ENCODE measurements at places on chromosomes 5 and 9.

GRCh38 chr9:96617439-96618185, 2.0 kb downstream of the CDC14B start:
- H3K36me3 ChIP-seq: no peaks in the 10 kb centered on the region
- H3K4me1 ChIP-seq: peaks cover 16% of the 10 kb centered on the region
- H3K27ac ChIP-seq: no peak overlapping the region
- H3K4me3 ChIP-seq: peak overlapping the region; percentile 8
- DNase-seq: no peak
- peaks cover 64% of the 10 kb centered on the region for H3K27me3 ChIP-seq

GRCh38 chr5:146052780-146053179, 52.6 kb downstream of the PLAC8L1 start:
- no peak for DNase-seq
- H3K27me3 ChIP-seq: peaks cover 5% of the 10 kb centered on the region
- H3K4me1 ChIP-seq: no peaks in the 10 kb centered on the region
- no peaks in the 10 kb centered on the region for H3K36me3 ChIP-seq
- H3K4me3 ChIP-seq: no peak overlapping the region
- H3K27ac ChIP-seq: no peak overlapping the region

GRCh38 chr5:100852988-100853449, 50.1 kb downstream of the ST8SIA4 start:
- no peak for DNase-seq
- peaks cover 31% of the 10 kb centered on the region for H3K36me3 ChIP-seq
- H3K27ac ChIP-seq: peak overlapping the region; percentile 95
- peak overlapping the region; percentile 65 for H3K4me3 ChIP-seq

DNA sequence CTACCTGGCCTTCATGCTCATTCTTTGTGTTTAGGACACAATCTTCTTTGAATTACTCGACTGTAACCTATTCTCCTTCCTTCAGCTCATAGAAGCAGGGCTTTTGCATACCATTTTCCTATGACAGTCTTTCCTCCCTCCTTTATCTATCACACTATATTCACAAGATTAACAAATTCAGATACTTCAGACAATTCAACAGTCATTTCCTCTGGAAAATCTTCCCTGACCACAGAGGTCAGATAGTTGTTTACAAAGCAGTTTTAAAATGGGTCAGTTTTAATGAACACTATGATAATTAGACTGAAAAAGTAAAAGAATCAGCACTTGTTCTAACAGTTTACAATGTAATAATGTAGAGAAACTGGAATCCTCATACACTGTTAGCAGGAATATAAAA, 4.3 kb downstream of the CAAP1 start:
- H3K36me3 ChIP-seq: peaks cover 25% of the 10 kb centered on the region
- peaks cover 4% of the 10 kb centered on the region for H3K27me3 ChIP-seq
- H3K4me3 ChIP-seq: no peak overlapping the region

DNA sequence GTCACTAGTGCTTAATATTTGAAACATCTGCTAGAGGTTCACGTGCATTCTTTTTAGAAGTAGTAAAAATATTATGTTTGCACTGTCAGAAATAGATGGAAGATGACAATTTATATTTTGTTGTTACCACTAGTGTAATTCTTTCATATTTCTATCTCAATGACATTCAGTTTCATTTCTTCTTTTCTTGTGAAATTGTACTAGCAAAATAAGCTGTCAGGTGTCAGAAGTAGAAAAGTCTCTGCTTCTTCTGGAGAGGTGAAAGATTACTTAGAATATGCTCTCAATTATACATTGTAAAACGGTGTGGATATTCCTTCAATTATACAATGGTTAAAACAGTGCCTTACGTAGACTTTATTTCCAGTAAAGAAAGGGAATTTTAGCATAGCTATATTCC, 395.4 kb downstream of the CSNK1G3 start:
- H3K4me1 ChIP-seq: no peaks in the 10 kb centered on the region
- no peaks in the 10 kb centered on the region for H3K36me3 ChIP-seq

DNA sequence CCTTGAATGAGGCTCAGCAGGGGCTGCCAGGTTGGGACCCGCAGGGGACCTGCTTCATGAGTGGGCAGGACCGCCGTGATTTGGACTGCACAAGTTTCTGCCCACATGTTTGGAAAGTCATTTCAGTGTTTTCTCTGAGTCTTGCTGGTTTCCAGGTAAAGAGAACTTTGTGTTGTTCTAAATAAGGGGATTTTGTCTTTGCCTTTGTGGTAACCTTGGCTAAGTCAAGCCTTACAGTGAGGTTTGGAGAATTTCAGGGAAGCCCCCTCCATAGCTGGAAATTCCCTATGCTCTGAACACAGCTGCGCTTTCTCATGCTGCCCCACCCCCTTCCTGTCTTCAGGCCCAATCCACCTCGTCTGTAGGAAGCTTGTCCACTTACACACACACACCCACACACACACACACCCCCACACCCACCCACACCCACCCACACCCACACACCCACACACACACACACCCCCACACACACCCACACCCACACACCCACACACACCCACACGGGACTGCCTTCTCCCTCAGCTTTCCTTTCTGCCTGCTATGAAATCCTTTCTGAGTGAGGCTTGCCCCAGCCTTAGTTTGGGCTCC, 270.1 kb downstream of the HSPA4 start:
- H3K4me3 ChIP-seq: no peak overlapping the region
- H3K4me1 ChIP-seq: peaks cover 5% of the 10 kb centered on the region
- H3K36me3 ChIP-seq: no peaks in the 10 kb centered on the region

DNA sequence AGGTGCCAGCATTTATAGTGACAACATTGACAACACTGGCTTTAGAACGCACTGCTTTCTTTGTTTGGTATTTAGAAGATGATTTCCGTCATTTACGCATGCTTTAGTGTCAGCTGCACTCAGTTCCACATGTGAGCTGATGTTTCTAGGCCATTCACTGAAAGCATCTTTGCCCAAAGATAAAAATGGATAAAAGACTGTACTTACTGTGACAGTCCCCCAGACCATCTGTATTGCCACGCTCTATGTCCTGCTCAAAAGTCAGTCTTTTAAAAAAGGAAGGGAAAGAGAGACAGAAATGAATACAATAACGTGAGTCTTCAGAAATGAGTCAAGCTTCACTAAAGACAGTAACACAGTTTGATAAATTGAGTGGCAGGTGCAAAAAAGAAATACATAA, 99.3 kb downstream of the SEMA6A start:
- H3K27me3 ChIP-seq: no peaks in the 10 kb centered on the region
- H3K4me1 ChIP-seq: no peaks in the 10 kb centered on the region
- H3K36me3 ChIP-seq: no peaks in the 10 kb centered on the region
- H3K27ac ChIP-seq: no peak overlapping the region

DNA sequence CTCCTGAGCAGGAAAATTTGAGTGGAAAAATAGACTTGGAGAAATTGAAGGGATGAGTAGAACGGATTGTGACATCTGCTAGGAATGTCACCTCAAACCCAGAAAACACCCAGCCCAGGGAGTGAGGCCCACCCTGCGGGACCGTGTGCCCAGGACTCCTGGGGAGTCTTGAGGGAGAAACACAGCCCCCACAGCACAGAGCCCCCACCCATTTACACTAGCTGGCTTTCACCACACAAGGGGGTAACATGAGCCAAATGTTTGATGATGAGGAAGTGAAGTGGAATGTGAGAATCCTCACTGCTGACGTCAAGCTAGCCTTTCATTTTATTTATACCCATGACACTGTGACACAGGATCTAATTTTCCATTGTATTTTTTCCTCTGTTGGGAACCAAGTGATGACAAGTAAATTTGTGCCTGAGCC, 42.8 kb upstream of the PDE8B start:
- peaks cover 27% of the 10 kb centered on the region for H3K27me3 ChIP-seq
- H3K4me1 ChIP-seq: no peaks in the 10 kb centered on the region
- H3K27ac ChIP-seq: no peak overlapping the region
- DNase-seq: no peak
- no peak overlapping the region for H3K4me3 ChIP-seq

DNA sequence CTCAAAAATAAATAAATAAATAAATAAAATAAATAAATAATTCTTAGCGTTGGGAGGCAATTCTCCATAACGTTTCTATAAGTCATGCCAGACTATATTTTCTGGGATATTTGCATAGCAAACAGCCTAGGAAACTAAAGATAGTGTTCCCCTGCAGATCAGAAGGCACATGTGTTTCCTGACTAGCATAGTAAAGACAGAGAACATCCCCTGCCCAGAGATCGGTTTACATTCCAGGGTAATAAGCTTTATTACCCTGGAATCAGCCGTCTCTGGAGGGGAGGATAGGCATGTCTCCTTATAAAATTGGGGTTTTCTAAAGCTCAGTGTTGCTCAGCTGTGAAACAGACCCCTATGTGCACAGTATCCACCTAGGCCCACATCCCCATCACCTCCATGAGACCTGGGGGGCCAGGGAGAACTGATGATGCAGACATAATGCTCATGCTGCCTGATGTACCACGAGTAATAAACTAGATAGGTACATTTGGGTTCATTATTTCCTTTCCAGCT, 36.9 kb upstream of the IFNK start:
- H3K36me3 ChIP-seq: peaks cover 4% of the 10 kb centered on the region
- peaks cover 39% of the 10 kb centered on the region for H3K4me1 ChIP-seq
- no peak for DNase-seq
- H3K27me3 ChIP-seq: no peaks in the 10 kb centered on the region

DNA sequence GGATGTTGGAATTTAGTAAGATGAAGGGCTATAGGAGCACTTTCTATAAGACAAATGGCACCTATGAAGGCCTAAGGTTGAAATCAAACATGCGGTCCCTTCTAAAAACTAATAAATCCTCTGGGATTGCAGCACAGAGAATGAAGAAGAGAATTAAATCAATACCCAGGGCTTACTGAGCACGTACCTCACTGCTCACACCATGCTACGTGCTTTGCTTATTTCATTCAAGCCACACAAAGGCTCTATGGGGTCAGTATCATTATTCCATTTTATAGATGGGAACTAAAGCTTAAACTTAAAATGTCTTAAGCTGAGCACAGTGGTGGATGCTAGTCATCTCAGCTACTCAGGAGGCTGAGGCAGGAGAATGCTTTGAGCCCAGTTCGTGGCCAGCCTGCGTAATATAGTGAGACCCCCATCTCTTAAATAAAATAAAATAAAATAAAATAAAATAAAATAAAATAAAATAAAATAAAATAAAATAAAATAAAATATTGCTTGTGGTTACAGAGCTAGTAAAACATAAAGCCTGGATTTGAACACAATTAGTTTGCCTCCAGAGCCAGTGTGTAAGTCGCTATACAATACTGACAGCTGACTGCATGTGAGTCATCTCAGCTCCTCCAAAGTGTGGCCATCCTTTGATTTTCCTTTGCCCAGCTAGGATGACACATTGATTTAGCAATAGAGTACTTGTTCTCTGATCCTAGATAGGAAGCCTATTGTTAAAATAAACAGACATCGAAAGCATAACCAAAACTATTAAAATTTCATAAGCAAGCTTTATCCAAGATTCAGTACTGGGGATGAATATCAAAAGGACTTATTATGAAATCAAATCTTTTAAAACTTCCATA, 20.9 kb upstream of the DPYSL3 start:
- H3K36me3 ChIP-seq: no peaks in the 10 kb centered on the region
- H3K4me1 ChIP-seq: no peaks in the 10 kb centered on the region
- H3K4me3 ChIP-seq: no peak overlapping the region
- H3K27ac ChIP-seq: no peak overlapping the region

DNA sequence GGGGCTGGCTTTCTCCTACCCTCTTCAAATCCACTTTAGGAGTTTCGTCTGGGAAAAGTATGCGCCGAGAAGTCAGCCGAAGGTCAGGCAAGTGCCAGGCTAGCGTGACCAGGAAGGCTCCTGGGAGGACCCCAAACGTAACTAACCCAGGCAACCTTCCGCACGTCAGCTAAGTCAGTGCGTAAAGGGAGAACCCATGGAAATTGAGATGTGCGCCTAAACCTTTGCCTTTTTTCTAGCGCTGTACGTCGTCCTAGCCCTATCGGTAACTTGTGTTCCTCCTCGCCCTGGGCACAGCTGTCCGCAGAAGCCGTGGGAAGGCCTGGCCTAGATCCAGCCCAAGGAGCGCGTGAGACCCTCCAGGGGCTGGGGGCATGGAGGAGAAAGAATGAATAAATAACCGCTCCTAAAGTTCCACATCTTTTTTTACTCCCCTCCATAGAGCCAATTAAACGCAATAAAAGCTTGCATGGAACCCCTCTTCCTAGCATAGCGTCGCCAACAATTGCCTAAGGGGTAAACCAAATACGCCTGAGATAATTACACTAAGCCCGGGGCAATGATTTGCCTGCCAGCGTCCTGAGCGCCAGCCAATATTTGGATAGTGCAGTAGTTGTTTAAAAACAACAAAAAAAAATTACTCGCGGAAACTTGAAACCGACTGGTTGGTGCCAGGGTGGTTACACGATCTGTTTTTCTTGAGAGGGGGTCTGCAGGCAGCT, 4.0 kb upstream of the FOXB2 start:
- peaks cover 92% of the 10 kb centered on the region for H3K27me3 ChIP-seq
- DNase-seq: no peak
- H3K36me3 ChIP-seq: peaks cover 11% of the 10 kb centered on the region
- H3K4me3 ChIP-seq: no peak overlapping the region
- peaks cover 13% of the 10 kb centered on the region for H3K4me1 ChIP-seq

DNA sequence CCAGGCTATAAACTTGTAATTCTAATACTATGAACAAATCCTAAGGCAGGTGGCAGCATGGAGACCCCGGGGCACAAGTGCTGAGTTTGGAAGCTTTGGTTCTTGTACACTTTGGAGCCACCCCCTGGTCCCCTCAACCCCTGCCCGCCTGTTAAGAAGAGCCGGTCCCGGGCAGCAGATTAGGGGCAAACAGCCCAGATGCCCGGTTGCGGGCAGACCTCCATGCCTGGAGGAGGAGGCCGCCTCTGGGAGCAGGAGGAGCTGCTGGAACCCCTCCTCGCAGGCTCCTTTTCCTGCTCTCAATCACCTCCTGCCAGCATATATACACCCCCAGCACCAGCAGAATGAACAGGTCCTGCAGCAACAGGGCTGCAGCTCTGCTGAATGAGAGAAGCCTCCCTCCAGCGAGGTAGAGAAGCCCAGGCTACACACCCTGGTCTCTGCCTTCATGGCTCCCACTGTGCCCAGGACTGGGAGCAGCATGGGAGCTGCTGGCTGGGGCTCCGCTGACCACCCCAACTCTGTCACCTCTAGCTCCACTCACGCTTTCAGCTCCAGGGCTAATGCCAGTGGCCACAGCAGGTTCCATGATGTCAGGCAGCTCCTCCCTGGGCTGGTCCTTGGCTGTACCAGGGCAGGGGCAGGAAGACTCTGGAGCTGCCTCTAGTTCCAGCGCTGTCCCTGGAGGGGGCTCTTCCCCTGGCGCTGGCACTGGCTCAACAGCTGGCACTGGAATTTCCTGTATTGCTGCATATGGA, 1713.5 kb upstream of the ACO1 start:
- no peak overlapping the region for H3K27ac ChIP-seq
- H3K36me3 ChIP-seq: no peaks in the 10 kb centered on the region
- DNase-seq: no peak

GRCh38 chr5:76679231-76679630, 36.7 kb upstream of the F2R start:
- H3K36me3 ChIP-seq: peaks cover 65% of the 10 kb centered on the region
- no peak for DNase-seq
- no peak overlapping the region for H3K27ac ChIP-seq
- no peaks in the 10 kb centered on the region for H3K4me1 ChIP-seq
- H3K27me3 ChIP-seq: no peaks in the 10 kb centered on the region

DNA sequence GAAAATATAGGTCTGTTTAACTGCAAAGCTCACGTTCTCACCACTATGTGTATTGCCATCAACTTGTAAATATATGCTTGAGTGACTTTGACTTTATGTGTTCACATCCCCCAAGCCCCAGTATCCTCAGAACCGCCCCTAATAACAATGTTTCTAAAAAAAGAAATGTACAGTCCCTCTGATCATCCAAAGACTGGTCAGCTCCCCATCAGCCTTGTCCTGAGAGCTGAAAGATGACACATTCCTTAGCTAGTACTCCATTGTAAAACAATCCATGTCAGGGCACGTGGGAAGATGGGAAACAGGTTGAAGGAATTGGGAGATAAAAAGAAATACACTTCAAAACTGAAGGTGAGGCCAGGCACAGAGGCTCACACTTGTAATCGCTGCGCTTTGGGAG, 279.4 kb upstream of the WWC1 start:
- no peak for DNase-seq
- H3K27ac ChIP-seq: no peak overlapping the region
- no peaks in the 10 kb centered on the region for H3K27me3 ChIP-seq
- H3K4me1 ChIP-seq: no peaks in the 10 kb centered on the region
